ENCODE measurements at places on chromosomes 1 and 21.

DNA sequence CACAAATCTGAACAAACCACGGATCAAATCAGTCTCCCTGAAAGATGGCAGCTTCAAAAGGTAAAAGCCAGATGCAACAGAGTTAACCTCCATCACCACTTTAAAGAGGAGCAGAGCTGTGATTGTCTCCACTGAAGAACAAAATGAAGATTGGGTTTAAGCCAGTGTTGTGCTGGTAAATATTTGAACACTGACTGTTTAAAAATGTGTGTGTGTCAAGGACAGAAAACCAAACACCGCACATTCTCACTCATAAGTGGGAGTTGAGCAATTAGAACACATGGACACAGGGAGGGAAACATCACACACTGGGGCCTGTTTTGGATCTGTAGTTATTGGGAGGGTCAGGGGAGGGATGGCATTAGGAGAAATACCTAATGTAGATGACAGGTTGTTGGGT, 83.9 kb downstream of the ST6GALNAC5 start:
- DNase-seq, result no peak

DNA sequence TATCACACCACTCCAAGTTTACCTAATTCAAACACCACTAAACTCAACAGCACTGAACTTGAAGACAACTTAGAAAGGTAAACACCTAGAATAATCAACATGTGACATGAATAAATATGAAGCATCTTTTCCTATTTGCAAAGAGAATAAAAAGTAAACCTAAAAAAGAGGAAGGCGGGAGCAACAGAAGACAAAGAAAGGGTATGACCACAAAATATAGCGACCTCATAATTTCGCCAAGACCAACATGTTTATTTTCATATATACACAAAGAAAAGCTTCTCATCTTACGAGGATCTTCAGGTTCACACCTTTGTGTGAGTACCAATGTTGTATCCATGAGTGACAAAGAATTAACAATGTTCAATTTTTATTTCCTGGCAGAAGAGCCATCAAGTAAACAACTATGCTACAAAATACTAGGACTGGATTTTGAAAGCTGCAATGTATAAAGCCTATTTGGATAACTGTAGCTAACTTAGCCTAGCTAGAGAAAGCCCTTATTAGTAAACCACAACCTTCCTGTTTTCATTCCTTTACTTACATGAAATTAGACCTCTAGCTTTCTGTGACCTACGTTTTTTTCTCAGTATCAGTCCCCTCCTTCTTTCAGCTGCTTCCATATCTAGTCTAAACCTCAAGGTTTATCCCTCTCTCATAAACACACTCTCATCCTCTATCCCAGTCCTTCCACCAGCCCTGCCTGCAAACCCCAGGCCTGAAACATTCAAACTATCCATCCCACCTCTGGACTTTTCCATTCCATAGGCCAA, 21.3 kb upstream of the PHTF1 start:
- no peak for DNase-seq

GRCh38 chr1:110671361-110671760, 3.4 kb downstream of the KCNA3 start:
- no peak for DNase-seq

- no peak for DNase-seq
Observed at GRCh38 chr1:29900712-29901111, 664.4 kb downstream of the PTPRU start.

- no peak for DNase-seq
Observed at GRCh38 chr1:93621246-93621645, 60.4 kb downstream of the BCAR3 start.

- no peak for DNase-seq
Observed at GRCh38 chr21:17195351-17195750, 317.5 kb upstream of the CXADR start.

DNA sequence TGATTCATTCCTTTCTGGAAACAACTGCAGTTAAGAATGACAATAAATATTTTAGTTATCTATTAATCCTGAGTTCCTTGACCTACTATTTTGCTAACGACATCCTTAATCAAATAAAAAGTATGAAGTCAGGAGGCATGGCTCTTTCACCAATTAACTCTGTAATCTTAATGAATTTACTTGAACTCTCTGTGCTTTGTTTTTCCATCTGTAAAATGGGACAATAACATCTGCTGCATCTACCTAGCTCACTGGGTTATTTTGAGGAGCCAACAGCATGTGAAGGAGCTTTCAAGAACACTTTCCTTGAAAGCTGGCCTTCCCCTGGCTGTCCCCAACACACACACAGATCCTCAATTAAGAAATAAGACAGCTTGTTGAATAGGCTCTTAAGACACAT, 47.9 kb downstream of the COLGALT2 start:
- DNase-seq, result no peak

DNA sequence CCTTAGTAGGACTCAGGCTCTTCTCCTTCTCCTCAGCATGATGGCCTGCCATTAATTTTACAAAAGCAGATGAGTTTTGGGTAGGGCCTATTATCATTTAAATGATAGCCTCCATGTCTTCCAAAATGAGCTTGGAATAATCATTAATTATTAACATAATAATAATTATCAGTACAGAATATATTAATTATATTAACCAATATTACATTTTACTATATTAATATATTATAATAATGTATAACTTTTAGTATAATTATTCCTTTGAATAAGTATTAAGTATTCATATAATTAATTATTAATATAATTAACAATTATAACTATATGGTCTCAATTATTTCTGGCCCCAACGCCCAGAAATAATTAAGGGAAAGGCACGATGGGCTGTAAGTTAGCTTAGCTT, 318.6 kb upstream of the ADGRL4 start:
- no peak for DNase-seq

- no peak for DNase-seq
Observed at GRCh38 chr1:229339520-229339919, 3.3 kb downstream of the CCSAP start.

DNA sequence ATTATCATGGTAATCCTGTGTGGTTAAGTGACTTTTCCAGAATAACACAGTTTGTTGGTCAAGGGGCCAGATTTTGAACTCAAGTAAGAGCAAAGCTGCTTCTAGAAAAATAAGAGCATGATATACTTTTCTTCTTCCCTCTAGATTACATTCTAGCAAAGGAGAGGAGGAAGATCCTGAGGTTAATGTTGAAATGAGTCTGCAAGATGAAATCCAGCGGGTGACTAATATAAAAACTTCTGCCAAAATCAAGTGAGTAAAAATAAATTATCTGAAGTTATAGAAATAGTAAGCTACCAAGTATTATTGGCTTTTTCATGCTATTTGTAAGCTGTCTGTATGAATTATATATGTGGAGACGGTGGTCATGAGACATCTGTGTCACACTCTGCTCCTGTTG, 12.8 kb downstream of the WDR3 start:
- no peak for DNase-seq

GRCh38 chr1:16349847-16350406, 2.4 kb downstream of the FBXO42 start:
- DNase-seq, result no peak

GRCh38 chr1:54262244-54262643, 62.3 kb downstream of the MRPL37 start:
- DNase-seq, result no peak

DNA sequence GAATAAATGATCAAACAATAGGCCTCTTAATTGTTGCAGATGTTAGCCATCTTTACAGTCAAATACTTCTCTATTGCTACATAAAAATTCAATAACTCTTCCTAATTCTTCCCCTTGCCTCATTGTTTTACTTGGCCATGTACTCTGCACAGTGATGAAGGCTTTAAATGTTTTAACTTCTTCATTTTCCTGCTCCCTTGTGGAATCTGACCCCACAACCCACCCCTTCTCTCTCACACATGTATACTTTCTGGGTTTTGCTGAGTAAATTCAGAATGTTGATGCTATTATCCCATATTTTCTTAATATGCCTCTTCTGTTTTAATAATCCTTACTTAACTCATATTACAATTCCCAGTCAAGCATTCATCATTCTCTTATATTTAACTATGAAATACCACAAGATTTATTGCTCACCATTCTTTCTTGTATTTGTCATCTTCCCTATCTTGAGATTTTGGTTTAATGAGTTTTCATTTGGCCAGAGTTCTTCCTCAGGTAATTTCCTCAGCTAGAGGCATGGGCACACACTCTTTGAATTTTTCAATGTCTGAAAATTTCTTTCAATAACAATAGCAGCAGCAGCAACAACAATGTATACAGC, 327.8 kb upstream of the USP24 start:
- DNase-seq, result no peak

DNA sequence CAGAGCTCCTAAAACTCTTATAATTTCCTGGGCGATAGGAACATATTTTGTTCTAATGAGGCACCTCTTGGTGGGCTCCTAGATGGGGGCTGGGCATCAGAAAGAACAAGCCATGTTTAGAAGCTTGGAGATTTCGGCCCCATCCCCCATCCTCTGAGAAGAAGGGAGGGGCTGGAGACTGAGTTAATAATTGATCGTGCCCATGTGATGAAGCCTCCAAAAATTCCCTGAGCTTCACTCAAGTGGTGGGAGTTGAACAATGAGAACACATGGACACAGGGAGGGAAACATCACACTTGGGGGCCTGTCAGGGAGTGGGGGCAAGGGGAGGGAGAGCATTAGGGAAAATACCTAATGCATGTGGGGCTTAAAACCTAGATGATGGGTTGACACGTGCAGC, 18.1 kb downstream of the C1orf115 start:
- DNase-seq, result no peak

DNA sequence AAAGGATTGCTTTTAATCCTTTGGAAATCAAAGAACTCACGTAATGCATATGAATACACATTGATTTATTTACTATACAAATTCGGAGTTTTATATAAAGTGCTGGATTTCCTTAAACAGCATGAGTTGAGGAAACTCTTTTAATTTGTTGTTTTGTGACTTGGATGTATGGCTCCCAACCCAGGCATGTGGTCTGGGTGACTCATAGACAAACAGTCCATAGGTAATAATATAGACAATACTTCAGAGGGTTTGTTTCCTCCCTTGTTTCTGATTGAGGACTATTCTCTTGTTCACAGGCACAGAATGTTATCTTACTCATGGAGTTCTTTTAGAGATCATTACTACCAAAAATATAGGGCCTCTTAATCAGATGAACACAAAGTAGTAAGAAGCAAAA, 43.8 kb downstream of the XPR1 start:
- no peak for DNase-seq

GRCh38 chr1:183685112-183685713, 32.1 kb upstream of the APOBEC4 start:
- no peak for DNase-seq

DNA sequence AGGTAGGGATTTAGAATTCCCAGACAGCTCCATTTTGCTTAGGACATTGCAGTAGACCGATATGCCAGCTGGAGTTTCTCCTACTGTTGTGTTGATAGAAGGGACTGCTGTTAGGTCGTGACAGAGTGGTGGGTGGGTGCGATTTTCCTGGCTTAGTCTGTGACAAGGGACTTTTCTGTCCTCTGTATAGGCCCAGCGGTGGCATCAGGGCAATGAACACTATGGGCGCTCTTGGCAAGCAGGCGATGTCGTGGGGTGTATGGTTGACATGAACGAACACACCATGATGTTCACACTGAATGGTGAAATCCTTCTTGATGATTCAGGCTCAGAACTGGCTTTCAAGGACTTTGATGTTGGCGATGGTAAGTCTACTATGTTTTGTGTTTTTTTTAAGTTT, 321.8 kb downstream of the ZP4 start:
- DNase-seq, result no peak

DNA sequence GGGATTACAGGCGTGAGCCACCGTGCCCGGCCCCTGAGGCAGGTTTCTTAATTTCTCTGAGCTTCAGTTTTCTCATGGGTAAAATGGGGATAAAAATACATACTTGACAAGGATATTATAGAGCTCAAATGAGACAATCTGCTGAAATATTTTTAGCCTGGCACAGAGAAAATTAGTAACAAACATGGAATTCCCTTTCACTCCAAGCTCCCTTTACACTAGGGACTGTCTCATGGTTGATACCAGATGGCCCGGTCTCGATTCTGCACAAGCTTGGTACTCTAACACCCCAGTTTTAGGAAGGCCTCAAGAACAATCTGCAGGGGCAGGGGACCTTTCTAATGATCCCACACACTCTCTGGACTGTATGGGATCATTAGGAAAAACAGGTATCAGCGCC, 671.7 kb downstream of the SMYD3 start:
- DNase-seq, result no peak

- DNase-seq, result no peak
Observed at GRCh38 chr1:234602334-234603220, 7.4 kb downstream of the IRF2BP2 start.

GRCh38 chr1:54428837-54429518, 22.8 kb upstream of the SSBP3 start:
- no peak for DNase-seq

- no peak for DNase-seq
Observed at GRCh38 chr1:212728606-212729005, 29.0 kb upstream of the BATF3 start.

DNA sequence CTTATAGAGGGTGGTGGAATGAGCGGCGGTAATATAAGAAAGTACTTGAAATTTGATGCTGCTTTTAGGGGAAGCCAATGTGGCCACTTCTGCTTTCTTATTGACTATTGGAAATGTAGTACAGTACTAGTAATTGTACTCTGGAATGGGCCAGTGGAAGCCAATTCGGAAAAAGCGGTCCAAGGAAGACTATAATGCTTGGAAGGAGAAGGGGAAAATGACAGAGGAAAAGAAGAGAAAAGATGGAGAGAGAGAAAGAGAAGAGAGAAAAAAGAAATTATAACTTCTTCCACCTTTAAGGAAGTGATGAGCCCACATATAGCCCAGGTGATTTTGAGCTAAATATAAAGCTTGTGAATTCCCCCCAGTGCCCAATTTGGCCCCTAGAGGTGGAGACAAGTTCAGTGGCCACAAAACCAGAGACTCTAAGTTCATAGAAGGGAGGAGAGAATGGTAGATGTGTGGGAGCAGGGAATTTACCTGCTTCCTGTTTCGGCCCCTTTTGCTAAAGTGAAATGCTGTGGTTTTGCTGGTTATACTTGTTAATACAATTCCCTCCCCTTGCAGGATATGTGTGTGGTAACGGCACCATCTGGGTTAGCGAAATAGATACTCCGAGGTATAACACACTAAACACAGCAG, 35.7 kb upstream of the DUSP10 start:
- DNase-seq, result peak; percentile 4

- DNase-seq, result no peak
Observed at GRCh38 chr1:68185743-68186142, 46.6 kb downstream of the WLS start.

DNA sequence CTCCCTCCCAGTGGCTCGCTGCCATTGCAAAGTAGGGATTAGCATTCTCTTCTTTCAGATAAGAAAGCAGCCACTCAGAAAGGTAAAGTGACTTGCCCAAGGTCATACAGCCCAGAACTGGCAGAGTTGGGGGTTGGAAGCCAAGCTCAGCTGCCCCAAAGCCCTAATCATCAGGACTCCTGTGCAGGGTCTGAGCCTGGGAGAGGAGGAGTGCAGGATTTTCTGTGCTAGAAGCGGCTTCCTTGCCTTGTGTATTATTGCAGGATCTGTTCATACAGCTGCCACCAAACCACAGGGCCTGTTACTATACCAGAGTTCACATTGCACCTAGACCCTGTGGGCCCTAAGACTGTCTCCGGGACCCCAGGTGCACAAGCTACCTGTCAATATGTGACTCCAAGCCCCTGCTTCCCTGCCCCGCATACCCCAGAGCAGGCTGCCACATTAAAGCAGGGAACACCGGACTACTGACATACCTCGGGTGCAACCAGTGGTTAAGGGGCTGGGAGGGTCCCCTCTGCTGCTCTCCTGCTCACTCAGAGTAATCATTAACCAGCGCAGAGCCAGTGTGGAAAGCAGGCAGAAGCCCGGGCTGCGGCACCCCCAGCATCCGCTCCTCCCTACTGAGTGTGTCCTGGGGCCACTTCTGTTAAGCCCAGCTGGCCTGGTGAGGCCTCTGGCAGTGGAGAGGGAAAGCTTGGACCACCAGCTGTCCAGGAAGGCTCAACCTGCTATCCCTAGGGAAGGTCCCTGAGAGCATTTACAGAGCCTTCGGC, 15.8 kb downstream of the HSPG2 start:
- no peak for DNase-seq

All from stimulated activated CD4-positive, alpha-beta T cell treated with anti-CD3 and anti-CD28 coated beads, TNF-alpha, amount 100 ng/mL, for 4 hours (primary cell).